ENCODE measurements at places on chromosomes 5 and 9.

DNA sequence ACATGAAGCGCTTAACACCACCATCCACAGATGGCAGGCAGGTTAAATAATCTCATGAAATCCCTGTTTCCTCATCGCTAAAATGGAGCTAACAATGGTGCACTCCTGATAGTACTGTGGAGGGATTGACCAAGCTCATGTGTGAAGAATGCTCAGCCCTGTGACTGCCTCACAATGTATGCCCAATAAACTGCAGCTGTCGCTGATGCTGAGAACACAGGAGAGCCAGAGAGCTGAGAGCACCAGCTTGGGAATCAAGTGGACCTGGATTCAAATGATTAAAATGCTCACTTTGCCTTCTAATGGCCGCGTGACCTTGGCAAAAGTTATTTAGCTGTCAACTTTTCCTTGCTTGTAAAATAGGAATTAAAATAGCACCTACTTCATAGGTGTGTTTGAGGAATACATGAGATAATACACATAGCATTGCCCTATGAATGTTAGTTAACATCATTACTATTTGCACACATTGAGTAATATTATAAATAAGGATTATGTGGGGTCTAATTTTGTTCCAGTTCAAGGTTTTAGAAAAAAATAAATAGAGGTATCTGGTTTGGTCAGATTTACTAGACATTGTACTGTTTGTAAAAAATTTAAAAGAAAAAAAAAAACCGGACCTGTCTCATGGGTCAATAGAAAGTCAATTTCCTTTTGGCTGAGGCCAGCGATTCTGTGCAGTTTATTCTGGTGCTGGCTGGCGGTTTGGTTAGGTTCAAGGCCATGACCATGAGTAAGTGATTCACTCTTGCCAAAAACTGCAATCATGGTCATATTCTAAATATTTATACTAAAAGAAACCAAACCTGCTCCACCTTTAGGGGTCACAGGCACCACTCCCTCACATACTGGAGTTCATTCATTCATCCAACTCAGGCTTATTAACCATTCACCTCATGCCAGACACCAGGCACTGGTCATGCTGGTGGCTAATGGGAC, 101.3 kb downstream of the SH3TC2 start:
- no peak for DNase-seq

- peak; percentile 64 for DNase-seq
These were observed 132.6 kb downstream of the MRPL36 start for GRCh38 chr5:1666812-1667588.

DNA sequence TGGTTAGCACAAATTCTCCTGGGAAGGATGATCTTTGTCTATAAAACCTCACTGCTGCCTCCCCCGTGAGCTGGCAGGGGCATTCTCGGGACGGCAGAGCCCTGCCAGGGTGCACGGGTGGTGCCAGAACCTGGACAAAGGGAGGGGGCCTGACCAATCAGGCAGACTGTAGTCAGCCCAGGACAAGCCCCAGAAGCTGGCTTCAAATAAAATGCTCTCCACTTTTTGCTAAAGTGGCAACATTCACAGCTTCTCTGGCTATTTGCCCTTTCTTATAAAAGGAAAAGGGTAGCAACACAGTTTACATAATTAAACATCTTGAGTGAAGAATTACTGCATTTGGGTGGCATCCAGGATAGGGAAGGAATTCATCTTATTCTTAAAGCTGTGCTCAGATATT, 14.4 kb downstream of the IL9 start:
- no peak for DNase-seq

GRCh38 chr5:82808960-82809359, 268.2 kb downstream of the TMEM167A start:
- DNase-seq, result no peak

GRCh38 chr5:76524101-76524835, 98.9 kb downstream of the F2RL2 start:
- no peak for DNase-seq

DNA sequence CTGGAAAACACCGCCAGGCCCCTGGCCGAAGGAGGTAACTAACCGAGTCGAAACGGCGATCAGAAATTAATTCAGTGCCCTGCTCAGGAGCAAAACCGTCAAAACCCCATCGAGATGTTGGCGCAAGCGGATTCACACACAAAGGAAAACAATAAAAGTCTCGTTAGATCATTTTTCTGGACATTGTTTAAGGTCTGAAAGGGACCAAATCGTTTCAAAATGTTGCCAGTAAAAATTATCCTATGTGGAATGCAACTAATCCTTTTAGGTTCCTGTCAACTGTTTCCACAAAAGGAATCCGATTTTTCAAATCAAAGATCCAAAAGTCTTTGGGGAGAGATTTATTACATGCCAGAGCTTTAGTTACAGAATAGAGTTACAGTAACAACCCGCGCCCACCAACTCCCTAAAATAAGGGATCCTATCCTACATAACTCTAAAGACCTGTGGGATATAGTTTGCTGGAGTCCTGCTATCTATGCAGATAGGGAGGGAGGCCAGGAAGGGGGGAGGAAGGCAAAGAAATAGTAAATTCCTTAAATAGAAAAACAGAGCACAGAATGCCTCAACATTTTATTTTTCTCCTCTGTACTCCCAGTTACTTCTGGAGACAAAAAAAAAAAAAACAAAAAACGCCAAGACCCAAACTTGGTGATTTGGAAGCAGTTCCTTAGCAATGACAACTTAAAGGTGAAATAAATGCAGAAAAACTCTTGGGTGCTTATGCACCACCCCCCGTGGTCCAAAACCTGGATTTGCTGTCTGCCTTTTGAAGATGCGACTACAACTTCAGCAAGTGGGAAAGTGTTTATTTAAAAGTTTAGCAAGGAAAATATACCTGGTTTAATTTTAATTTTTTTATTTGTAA, 10.6 kb downstream of the FOXD1 start:
- DNase-seq, result no peak

GRCh38 chr5:172603251-172603806, 37.7 kb upstream of the NEURL1B start:
- DNase-seq, result no peak

DNA sequence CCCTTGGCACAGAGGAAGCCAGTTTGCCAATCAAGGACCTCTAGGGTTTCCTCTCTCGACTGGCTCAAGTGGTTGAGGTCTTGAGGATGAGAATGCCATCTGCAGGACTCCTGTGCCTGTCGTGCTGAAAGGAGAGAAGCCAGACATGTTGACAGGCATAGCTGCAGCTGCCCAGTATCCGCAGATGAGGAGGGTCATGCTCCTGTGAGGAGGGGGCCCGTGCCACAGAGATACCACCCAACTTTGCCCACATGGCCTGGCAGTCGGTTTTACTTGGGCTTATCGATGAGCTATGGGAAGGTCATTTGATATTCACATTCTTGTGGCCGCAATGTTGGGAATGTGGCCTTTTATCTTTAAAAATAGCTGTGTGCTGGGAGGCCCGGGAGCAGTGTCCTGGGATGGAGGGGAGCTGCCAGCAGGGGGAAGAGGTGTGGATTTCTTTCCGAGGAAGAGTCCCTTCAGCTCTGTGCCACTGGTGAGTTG, 17.4 kb downstream of the FRMPD1 start:
- DNase-seq, result no peak

GRCh38 chr9:27338527-27338903, 41.6 kb upstream of the EQTN start:
- DNase-seq, result no peak

GRCh38 chr9:20558566-20559016, 63.7 kb downstream of the MLLT3 start:
- no peak for DNase-seq

DNA sequence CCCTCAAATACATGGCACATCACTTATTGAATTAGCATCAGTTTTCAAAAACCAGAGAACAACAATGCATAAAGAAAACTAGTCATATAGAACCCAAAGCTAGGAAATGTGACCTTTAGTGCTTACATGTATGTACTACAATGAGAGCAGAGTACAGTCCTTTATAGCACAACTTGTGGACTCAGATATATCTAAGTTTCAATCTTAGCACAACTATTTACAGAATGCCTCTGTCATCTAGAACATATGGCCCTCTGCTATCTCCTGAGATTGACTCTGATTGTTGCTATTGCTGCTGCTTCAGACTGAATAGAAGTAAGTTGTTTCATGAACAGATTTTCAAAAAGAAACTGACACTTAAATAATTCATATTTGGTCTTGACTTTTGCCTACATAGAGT, 1536.2 kb downstream of the EFNA5 start:
- no peak for DNase-seq

- DNase-seq, result no peak
These were observed 512.5 kb downstream of the DMAC1 start for GRCh38 chr9:7287065-7287464.

DNA sequence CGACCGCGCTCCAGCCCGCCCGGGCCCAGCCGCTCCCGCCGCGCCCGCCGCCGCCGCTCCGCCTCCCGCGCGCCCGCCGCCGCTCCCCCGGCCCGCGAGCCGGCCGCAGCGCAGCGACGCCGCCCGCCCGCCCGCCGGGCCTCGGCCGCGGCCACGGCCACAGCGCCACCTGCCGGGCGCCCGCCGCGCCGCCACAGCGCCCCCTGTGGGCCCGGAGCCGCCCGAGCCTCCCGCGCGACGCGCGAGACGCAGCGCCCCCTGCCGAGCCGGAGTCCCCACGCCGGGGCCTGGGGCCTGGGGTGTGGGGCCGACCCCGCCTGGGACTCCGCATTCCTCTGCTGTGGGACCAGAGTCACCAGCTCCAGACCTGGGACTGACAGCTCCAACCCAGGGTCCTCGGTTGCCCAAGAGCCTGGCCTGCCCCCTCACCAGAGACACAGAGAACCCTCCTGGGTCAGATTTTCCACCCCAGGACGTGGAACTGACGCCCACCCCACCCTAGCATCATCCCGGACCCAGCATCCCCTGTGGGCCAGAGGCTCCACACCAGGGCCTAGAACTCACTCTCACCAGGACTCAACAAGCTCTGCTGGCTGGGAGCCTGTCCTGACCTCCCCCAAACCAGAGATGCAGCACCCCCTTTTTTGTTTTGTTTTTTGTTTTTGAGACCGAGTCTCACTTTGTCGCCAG, at the start of gene RAPGEF1:
Gene RAPGEF1, minus strand, starts transcription at position 118 of the 690 bp plus-strand sequence. CDS start 246 bp downstream, outside the sequence.
- peak; percentile 59 for DNase-seq

GRCh38 chr9:83977196-83977595, 2.8 kb downstream of the HNRNPK start:
- no peak for DNase-seq

GRCh38 chr9:70901746-70902145, 219.7 kb downstream of the TRPM3 start:
- DNase-seq, result no peak

GRCh38 chr5:174489920-174490597, 234.3 kb upstream of the MSX2 start:
- no peak for DNase-seq

DNA sequence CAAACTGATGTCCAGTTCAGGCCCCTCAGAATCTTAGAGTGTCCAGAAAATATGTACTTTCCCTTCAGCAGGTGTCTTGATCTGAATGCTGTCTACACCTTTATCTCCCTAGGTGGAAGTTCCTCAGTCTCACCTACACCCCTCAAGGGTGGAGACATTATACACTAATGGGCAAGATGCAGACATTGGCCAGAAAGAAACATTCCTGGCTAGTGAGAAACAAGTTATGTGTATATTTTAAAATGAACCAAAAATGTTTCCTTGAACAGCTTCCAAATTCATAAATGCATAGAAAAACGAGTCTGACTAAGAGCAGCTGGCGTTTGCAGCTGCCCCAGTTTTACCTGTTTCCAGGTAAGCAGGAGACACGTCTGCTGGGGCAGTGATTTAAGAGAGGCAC, 140.5 kb upstream of the IRX4 start:
- DNase-seq, result no peak

- no peak for DNase-seq
These were observed 18.9 kb upstream of the PFDN1 start for GRCh38 chr5:140321796-140322195.

DNA sequence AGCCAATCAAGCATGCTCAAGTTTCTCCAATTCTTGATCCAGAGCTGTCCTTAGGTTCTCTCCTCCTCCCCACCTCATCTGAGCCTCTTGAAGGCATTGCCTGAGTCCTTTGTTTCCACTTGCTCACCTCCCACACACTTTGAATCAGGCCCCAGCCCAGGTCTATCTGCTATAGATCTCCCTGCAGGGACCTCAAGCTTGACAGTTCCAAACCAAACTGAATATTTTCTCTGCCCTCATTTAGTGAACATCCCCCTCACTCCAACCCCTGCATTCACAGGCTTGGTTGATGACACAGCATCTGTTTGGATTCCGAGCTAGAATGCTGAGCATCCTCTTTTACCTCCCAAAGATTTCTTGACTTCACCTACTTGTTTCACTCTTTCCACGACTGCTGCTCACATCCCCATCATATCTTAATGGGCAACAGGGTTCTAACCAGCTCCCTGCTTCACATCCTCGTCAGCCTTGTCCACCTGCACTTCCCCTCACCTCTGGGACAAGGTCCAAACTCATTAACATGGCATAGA, 474.5 kb downstream of the ZSWIM6 start:
- DNase-seq, result no peak

GRCh38 chr5:83377131-83377865, 94.2 kb upstream of the VCAN start:
- no peak for DNase-seq

- DNase-seq, result no peak
These were observed 1.7 kb upstream of the XPA start for GRCh38 chr9:97698865-97699264.

All from left hindlimb (tissue), 1 donor.